Astrocyte of the spinal cord (primary cell): ENCODE measurements at places on chromosomes 6 and 20.

GRCh38 chr20:18430172-18430826, 36.5 kb downstream of the DZANK1 start:
- DNase-seq, result no peak

DNA sequence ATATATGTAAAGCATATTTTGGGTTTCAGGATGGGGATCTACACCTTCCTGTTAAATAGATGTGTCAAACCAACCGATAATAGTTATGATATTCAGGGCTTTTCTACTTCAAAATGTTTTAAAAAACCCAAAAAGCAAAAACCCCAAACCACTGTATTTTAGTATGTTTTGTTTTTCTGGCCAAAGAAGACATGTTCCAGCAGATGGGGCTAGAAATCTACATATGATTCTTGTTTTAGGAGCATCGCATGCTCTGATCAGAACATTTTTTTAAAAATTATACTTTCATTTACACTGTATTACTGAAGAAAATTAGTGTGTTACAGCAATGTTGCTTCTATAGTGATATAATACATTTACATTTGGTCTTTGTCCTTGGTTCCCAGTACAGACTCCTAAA, 11.0 kb downstream of the RMND1 start:
- peak; percentile 52 for DNase-seq

DNA sequence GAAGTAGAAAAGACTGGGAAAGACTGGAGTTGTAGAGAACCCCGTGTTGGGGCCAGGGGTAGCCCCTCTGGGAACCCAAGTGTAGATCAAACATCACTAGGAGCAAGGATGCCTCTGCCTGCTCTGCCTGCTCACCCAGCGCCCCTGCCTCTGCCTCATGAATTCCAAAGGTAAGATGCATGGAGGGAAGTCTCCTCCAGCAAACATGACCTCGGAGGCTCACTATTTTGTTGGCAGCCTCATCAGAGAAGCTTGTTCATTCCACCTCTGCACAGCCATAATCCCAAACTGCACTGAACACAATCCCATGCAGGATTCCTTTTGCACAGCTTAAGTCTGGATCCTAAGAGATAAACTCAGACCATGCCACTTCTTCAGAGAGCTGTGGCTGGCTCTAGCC, 4.9 kb downstream of the FRS3 start:
- no peak for DNase-seq

DNA sequence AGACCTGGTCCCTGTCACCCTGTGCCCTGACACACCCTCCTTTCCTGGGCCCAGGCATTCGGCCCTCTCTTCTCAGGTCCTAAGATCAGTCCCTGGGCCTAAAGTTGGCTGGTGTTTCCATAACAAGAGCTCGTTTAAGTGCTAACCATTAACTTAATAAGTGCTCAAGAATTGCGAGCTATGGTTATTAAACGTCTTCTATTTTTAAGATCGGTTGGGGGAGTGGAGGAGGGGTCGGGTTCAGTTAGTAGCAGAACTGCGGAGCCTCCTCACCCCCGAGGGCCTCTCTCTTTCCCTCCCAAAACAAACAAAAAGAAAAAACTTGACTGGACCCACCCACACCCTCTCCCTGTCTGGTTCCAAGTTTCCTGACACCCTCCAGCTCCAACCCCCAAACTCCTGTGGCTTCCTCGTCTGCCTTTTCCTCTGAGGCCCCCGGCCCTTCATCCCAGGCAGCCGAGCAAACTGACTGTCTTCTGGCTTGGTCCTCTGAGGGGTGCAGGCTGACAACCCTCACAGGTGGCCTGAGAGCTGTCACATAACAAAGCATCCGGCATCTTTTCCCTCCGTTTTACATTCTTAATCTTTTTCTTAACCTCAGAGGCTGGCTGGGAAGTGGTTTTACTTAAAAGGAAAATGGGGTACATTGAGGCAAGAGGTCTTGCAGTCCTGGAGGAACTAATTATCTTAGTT, 2.0 kb downstream of the STK35 start:
- peak; percentile 12 for DNase-seq

DNA sequence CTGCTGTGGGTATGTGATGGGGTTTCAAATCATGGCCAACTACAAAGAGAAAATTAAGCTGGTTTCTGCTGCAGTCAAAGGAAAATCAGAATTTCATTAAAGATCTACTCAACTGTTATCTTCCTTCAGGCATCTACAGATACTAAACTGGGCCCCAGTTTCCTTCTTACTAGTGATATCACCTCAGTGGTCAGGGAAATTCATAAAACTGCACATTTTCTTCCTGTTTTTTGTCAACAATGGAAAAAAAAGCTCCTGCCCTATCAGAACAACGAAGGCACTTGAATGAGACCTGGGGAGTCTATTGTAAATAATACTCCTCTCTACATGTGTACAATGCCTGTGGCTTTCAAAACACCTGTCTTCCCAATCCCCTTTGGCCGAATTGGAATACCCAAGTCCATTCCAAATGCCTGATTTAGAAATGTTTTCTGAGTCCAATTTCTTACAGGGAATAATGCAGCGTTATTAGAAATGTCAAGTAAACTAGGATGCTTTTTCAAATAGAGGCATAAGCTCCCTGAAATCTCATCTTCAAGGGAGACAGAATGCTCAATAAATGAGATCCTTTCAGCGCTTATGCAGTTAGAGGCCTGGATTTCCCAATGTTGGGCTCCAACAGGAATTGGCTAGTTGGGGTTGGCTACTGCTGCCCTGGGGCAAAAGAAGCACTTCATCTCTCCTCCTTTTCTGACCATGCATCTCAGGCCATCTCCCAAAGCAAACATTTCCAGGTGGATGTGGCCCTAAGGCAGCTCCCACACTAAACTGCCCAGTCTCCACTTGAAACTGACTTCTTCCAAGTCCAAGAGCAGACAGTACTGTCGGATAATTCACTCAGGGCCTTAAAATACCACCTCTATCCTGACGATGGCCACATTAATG, 143.3 kb downstream of the NFATC2 start:
- DNase-seq, result no peak

DNA sequence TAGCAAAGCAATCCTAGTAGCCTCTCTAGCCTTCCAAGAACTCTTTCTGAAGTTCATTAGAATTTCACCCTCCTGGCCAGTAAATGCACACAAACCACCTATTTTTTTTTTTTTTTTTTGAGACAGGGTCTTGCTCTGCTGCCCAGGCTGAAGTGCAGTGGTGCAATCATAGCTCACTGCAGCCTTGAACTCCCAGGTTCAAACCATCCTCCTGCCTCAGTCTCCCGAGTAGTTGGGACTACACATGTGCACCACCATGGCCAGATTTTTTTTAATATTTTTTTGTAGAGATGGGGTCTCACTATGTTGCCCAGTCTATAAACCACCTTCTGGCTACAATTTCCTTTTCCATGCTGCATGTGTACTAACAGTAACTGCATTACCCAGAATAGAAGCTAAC, 301.3 kb downstream of the ZNF217 start:
- no peak for DNase-seq

- peak; percentile 17 for DNase-seq
Observed at GRCh38 chr6:166640342-166641043, 13.4 kb upstream of the RPS6KA2 start.

GRCh38 chr6:7261852-7262461, 51.0 kb downstream of the SSR1 start:
- DNase-seq, result no peak

DNA sequence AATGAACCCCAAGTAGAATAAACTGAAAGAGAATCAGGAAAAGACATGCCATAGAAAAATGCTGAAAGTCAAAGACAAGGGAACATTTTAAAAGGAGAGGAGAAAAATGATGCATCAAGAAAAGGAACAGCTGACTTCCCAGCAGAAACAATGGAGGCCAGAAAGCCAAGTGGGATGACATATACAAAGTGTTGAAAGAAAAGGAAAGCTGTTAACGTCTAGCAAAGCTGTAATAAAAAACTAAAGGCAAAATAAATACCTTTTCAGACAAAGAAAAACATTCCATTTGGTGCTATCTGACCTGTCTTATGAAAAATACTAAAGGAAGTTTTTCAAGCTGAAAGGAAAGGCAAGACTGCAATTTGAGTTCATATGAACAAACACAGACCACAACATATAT, 34.1 kb upstream of the PDE10A start:
- peak; percentile 13 for DNase-seq

DNA sequence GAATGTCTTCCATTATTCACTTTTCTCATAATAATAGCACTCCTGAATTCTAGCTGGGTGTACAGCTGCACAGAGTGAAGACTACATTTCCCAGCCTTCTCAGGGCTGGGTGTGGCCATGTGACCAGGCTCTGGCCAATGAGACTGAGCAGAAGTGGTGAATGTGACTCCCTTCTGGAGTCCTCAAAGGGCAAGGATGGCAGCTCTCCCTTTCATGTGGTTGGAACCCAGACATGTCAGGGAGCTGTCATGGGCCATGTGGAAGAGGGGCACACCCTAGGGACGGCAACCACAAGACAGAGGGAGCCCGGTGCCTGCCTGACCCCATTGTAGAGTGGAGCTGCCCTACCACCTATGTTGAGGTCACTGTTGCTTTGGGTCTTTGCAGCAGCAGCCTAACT, 312.8 kb upstream of the SULF2 start:
- DNase-seq, result no peak

DNA sequence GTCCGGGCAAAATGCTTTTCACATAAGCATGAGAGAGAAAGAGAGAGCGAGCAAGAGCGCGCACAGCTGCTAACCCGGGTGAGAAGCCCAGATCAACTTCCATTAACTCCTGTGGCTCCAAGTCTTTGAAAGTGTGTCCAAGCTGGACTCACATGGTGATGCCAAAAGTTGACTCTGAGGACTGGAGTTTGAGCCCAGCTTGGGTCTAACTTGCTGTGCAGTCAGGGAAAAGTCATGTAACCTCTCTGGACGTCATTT, 357.2 kb upstream of the SULF2 start:
- no peak for DNase-seq

GRCh38 chr6:32089082-32089828, 19.9 kb downstream of the TNXB start:
- no peak for DNase-seq

DNA sequence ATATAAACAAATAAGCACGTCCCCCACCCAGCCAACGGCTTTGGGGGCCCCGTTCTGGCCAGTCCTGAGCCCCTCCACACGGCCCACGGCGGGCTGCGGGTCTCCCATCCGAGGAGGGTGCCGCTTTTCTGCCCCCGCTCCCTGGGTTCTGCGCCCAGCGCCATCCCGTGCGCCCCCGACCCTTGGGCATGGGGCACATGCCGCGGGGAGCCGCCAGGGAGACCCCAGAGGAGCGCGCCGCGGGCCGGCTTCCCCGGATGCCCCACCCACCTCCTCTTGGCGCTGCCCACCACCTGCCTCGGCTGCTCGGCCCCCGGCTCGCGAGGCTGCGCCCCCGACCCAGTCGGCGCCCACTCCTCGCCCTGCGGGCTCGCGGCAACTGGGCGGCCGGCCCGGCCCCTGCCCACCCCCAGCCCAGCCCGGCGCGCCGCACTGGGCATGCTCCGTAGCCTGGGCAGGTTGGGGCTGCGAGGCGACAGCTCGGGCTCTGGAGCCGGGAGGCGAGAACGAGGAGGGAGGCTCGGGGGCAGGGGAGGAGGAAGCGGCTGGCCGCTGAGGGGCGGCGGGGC, 570 bp upstream of the PLCB4 start:
- no peak for DNase-seq

GRCh38 chr6:95364016-95364604, 213.2 kb upstream of the MANEA start:
- DNase-seq, result peak; percentile 11

GRCh38 chr6:11952316-11952715, 59.8 kb upstream of the HIVEP1 start:
- no peak for DNase-seq

DNA sequence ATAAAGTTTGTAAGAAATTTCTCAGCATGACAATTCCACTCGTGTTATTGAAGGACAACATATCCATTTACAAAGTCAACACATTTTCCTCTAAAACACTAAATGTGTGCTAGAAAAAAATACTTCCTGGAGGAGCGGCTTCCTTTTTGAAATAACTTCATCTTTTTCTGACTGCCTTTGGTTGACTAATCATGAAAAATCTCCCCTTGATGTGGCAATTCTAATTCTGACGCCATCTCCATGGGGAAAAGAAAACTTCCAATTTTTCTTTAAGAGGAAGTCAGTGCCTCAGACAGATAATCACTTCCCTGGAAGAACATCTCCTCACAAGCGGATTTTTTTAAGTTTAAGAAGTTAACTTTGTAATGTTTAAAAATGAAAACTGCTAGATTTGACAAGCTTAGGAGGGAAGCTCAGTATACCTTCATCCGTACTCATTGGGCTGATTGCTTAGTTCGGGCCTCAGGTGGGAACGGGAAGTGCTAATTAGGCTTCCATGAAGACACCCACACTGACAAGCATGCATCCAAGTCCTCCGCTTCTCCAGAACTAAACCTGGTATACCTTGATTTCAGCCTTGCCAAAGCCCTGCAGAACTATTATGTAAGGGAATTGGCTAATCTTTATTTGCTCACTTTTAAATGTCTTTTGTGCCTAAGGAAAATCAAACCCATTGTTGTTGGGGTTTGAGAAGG, 35.1 kb upstream of the DUSP22 start:
- peak; percentile 46 for DNase-seq

- DNase-seq, result no peak
Observed at GRCh38 chr6:21176197-21176596, 417.4 kb upstream of the SOX4 start.

DNA sequence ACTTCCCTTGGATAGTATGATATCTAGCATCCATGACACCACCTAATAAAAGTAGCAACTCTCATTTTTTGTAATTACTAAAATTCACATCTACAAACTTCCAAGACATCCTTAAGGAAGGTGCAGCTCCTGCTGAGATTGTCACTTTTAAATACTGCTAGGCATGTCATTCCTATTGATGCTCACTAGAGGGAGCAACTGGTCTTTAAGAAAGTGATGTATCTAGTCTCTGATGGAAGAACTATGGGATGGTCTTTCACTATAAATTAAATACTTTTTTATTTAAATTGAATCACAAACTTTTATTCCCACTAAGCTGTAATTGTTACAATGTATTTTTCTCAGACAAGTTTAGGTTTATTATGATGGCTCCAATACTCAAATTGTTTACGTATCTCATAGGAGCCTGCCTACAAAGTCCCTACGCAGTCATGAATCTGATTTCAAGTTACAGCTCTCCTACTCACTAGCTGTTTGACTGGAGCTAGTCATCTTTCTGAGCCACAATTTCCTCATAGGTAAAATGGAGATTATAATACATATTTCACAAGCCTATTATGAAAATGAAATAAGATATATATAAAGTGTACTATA, 8.1 kb upstream of the TSPYL1 start:
- DNase-seq, result peak; percentile 69

DNA sequence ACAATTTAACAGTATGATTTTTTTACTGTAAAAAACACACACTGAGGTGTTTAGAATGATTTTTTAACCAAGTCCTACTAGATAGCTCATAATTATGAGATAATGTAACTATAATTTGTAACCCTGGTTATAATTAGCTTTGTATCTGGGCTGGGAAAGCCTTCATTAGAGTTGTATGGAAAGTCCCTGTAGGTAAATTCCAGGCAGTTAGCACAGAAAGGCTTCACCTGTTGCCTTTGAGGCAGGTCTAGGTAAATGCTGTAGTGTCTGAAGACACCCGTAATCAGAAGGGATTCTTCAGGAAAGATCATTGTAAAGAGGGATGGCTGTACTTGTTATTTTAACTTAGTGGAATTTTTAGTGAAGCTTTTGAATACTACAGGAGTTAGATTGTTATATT, 1.9 kb downstream of the TMEM200A start:
- no peak for DNase-seq

GRCh38 chr6:156616495-156616894, 160.7 kb upstream of the ARID1B start:
- DNase-seq, result no peak
